Progenitor cell of endocrine pancreas (in vitro differentiated cells): ENCODE measurements at places on chromosomes 6 and 20.
A peak's percentile ranks its signal among the peaks of the same experiment; 100 is the strongest.

DNA sequence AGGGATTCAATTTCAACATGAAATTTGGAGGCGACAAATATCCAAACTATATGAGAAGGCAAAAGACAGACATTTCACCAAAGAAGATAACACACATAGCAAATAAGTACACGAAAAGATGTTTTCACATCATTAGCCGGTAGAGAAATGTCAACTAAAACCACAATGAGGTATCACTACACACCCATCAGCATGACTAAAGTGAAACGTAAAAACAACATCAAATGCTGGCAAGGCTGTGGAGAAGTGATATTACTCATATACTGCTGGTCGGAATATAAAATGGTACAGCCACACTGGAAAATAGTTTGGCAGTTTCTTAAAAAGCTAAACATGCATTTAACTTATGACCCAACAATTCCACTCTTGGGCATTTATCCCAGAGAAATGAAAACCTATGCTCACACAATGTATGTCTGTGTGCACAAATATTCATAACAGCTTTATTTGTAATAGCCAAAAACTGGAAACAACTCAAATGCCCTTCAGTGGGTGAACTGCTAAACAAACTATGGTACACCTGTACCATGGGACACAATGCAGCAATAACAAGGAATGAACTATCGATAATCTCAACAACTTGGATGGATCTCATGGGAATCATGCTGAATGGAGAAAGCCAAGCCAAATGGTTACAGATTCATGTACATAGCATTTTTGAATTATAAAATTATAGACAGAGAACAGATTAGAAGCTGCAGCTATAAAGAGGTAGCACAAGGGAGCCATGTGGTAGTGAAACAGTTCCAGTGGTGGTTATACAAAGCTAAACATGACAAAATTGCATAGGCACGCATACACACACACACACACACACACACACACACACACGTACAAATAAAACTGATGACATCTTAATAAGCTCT, 8.6 kb downstream of the ADAT2 start:
- no peak for DNase-seq

- DNase-seq = no peak
Observed at GRCh38 chr6:36478051-36478526, 35.3 kb downstream of the KCTD20 start.

DNA sequence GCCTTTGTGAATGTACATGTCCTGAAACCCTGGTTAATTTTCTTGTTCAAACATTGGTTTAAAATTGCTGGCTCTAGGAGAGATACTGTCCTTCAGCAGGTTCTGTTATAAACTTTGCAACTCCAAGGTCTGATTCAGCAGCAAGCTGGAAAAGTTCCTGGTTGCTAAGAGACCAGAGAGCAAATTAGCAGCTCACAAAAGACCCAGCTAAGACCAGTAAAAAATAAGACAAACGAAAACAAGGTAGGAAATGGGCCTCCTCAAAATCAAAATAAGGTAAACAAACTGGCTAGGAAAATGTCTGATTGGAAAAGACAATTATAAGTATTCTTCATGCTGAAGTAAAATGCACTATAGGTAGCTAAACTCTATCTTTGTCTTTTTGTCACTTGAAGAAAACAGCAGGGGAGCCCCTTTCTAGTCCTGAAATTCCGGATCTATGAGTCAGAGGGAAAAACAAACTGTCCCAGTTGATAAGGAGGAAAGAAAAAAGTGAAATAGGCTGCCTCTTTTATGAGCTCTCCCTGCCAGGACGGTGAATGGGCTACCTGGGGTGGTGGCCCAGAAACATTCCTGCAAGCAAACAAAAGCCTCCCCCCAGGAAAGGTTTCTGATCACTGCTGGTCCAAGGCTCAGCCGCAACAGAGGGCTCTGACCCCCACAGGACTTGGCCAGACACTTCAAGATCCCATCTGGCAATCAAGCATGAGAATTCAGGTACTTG, 41.6 kb downstream of the UNC5CL start:
- peak; percentile 24 for DNase-seq

DNA sequence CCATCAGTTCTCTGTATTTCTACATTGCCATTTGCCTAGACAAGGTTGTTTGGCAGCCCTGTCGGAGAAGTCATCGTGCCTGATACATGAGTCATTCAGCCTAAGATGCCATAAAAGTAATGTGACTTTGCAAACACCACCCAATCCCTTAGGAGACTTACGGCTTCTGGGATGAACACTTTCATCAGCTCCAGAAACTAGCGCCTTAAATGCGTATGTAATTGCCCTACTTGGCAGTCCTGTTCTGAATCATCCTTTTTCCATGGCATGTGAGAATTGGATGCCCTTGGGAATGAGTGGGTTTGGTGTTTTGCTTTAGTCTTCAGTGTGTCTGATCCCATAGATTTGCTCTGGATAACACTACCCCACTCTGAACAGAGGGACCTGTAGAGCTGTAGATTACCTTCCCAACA, 158.5 kb downstream of the SASH1 start:
- no peak for DNase-seq

DNA sequence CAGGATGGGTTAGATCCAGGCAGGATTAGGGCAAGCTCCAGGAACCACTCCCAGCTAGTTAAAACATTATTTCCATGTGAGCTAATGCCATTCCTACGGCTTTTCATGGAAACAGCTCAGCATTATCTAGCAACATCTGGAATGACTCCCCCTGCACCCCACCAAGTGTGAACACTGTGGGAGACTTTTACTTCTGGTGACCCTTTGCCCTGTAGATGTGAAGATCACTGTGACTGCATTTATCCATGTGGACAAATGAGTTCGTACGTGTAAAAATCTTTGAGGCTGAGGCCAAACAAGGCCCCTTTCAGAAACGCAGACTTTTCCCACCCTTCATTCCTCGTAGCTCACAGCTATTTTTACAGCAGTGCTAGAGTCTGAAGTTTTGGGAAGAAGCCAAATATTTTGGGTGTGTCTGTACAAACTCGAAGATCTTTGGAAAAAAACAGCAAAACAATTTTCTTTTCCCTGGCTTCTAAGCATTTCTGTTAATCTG, 221.8 kb upstream of the SOX4 start:
- DNase-seq = no peak

DNA sequence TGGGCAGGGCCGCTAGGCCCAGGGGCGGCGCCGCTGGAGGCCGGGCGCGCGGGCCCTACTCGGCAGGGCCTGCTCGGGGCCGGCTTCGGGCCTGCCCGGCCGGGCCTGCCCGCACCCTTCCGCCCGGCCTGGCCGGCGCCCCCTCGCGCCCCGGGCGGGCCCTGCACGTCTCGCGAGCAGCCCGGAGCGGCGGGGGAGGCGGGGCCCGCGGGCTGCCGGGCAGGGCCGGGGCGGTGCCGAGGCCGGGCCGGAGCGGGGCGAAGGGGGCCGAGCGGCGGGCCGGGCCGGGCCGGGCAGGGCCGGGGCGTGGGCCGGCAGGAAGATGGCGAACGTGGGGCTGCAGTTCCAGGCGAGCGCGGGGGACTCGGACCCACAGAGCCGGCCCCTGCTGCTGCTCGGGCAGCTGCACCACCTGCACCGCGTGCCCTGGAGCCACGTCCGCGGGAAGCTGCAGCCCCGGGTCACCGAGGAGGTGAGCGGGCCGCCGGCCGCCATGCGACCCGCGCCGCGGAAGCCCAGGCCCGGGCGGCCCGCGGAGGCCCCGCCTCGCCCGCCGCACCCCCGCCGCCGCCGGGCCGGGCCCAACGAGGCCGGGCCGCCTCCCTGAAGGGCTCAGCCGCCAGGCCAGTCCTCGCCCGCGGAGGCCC, at the start of gene NPEPL1:
TSS of gene NPEPL1 (plus strand) at position 222 of the 647 bp plus-strand sequence. CDS start at position 323, 101 bp downstream.
- DNase-seq = peak; percentile 65

DNA sequence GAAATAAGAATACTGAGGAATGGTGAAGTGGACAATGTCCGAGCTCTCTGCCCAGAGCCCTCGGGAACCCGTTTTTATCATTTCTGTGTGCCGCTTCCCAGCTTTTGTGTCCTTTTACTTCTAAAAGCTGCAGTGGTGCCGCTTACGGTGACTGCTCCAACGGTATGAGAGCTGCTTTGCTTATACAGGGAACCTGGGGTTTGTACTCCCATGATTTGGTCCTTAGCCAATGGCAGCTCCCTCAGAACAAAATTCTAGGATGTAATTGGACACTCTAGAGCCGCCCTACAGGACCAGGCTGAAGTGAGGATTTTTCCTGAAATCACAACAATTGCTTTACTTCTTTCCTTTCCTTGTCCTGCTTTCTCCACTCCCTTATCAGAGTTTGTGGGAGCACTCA, 24.2 kb upstream of the PCSK2 start:
- no peak for DNase-seq

GRCh38 chr6:32627831-32628230, 9.4 kb upstream of the HLA-DQA1 start:
- DNase-seq = no peak

DNA sequence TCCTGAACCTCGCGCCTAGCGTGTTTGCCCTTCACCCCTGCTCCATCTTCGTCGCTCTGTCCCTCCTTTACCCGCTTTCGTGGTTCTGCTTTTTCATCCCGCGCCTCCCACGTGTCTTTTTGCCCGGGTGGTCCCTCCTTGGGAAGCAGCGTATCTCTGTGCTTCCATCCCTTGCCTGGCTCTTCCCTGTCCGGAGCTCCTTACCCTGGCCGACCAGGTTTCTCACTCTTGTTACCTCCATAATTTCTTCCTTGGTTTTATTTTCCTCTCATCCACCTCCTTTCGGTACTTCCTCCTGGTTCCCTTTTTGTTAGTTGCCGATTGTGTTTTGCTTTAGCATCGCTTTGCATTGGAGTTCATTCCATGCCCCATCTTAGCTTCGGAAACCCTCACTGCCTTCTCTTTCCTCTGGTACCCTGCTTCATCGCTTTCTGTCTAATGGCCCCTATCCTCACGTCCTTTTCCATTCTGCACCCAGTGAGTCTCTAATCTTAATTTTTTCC, 735 bp downstream of the FAM135A start:
- DNase-seq = no peak

DNA sequence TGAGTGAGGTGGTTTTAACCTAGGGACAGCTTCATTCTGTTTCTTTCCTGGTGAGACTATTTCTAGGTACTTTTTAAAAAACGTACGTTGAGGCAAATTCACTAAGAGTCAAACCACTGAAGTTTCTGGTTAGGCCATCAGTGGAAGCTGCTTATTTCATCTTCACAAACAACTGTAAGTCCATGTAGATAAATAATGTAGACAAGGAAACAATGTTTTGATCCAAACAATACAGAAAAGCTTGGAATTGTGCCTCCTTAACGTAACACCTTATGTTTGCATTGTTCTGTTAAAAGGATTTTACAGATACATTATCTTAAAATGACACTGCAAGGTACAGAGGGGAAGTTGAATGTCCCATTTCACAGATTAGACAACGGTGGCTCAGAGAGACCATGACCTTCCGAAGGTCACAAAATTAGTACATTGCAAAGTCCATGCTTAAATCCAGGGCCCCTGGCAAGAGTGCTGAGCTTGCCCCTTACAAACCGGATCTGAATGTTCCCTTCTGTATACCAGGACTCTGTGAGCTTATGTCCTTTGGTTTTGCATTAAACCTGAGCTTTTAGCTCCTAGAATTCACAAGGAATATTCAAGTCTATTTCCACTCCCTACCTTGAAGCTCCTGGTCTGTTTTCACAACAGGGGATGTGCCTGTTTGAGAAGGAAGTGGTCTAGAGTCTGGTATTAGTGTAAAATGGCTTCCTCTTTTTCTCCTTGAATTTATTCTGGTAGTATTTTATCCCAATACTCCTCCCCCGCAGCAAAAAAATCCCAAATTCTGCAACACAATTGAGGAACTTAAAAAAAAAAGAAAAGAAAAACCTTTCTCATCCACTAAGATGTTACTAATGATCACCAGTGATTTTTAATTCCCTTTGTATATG, 28.9 kb upstream of the ZNF217 start:
- DNase-seq = no peak

GRCh38 chr20:53556267-53556897, 37.3 kb downstream of the ZNF217 start:
- no peak for DNase-seq
